ENCODE measurements at places on chromosomes 16 and 17.
A peak's percentile ranks its signal among the peaks of the same experiment; 100 is the strongest.

GRCh38 chr17:2634361-2634960 lies 41.0 kb downstream of the PAFAH1B1 start:
- no peak for DNase-seq

DNA sequence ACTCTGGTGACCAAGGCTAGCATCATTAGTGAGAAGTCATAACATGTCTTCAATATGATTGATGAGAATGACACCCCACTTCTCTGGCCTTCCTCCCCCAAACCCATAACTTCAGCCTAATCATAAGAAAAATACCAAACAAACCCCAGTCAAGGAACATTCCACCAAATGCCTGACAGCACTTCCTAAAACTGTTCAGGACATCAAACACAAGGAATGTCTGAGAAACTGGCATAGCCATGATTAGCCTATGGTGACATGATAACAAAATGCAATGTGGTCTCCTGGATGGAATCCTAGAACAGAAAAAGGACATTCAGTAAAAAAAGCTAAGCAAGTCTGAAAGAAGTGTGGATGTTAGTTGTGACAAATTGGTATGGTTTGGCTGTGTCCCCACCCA lies 24.7 kb upstream of the TBX4 start:
- no peak for DNase-seq

DNA sequence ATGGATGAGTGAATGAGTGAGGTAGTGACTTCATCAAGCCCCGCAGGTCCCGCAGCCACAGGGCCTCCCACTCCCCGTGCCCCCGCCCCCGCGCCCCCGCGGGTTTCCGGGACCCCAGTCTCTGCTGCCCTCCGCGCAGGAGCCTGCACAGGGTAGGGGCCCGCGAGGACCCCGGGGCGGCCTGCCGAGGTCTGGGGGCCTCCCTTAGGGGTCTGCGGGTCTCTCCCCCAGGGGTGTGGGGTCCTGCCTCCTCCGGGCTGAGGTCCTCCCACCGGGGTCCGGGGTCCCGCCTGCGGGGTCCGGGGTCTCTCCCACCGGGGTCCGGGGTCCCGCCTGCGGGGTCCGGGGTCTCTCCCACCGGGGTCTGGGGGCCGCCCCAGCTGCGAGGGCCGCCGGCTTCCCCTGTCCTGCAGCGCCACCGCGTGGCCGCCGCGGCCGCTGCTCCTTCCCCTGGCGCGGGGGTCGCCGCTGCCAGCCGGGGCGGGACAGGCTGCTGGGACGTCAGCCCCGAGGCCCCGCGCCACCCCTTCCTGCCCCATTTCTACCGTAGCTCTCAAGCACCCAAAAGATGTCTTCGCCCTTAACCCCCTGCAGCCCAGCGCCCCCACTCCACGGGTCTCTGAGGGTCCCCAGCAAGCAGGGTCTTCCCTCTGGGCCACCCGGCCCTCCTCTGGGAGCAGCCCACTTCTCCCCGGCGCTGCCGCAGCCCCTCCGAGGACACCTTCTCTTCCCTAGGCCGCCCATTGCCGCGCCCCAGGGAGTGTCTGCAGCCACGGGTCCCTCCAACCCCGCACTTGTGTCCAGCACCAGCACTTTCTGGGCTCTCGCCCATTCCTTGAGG lies 10.4 kb upstream of the CHMP6 start:
- DNase-seq = no peak

DNA sequence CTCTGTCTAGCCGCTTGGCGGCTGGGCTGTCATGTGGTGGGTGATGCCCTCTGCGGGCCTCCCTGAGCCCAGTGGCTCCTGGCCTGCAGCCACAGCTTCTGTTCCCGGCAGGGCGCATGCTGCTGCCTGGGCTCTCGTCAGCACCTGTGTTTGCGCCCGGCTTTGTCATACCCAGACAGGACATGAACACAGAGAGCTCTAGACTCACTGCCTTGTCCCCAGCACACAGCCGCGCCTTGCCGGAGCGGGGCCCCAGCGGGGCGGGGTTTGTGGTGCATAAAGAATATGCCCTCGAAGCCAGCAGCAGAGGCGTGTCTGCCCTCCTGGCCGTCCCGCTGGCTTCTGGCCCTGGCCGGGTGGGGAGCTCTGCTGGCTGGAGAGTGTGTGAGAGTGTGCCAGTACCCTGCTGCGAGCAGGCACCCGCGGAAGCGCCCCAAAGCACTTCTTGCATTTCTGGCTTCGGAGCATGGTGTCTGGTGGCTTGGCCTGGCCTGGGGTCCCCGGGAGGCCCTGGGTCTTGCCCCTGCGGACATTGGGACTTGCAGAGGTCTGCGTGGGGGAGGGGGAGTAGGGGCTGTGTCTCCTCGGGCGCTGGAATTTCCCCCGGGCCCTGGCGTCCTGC lies 14.4 kb downstream of the ASPSCR1 start:
- DNase-seq = no peak

GRCh38 chr16:81717662-81718189 lies 61.4 kb upstream of the PLCG2 start:
- DNase-seq = no peak

- no peak for DNase-seq
Measured at GRCh38 chr16:14112539-14112856, 41.4 kb downstream of the MRTFB start.

DNA sequence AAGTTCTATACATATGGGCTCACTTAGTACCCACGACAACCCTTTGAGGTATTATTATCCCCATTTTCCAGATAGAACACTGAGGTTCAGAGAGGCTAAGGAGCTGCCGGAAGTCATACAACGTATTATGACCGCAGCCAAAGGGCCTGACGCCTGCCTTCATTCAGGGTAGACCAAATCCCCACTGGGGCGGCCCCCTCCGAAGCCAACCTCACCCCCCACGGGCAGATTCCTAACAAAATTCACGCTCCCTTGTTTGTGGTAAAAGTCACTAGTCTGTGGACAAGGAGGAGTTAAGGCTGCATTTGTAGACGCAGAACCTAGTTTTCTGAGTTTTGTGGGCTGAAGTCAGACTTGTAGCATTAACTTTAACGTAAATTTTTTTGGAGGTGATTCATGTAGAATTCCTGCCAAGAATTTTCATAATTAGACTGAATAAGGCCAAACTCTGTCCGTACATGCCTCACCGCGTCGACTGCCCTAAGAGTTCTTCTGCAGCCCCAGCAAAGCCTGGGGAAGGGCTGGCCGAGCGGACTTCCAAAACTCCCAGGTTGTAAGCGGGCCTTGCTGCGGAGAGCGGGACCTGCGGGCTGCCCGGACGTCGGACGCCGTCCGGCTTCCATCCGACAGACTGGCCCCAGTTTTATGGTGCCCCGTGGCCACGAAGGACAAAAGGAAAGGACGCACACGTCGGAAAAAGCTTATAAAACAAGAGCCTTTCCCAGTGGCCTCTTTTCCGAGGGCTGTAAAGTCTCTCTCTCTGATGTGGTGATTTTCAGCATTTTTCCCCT lies 75.7 kb downstream of the NXN start:
- DNase-seq = no peak

GRCh38 chr17:37824534-37825485 lies 80.0 kb upstream of the HNF1B start:
- no peak for DNase-seq

- peak; percentile 75 for DNase-seq
Measured at GRCh38 chr16:24975428-24975889, 39.7 kb downstream of the ARHGAP17 start.

DNA sequence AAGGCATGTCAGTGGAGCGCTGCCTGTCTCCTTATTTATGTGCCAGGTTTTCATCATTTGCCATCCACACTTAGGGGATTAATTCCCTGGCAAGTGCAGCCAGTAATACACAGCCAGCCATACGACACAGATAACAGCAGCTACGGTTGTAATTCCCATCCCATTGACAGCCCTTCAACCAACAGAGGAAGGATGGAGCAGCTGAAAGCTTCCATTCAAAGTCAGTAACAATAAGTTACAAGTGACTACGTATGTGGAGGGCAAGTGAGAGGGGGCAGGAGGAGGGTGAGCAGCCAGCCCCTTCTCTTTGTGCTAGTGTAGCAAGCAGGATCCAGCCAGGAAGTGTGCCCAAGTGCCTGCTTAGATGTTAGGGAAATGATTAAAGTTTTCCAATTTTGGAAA lies 53.8 kb upstream of the LYRM9 start:
- DNase-seq = no peak

DNA sequence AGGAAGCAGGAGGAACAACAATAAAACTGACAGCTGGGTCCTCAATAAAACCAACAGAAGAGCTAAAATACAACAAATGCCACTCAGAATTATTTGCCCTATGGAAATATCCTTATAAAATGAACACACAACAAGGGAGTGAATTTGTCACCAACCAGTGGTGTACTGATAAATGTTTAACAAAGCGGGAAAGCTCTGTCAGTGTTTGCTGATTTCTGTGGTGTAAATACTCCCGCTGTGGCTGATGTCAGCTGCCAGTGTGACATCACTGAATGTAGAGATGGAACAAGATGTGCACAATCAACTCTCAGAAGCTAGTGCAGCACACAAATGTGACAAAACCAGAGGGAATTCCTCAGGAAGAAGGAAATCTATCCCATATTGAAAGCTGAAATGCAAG lies 51.9 kb downstream of the CDYL2 start:
- DNase-seq = no peak

GRCh38 chr16:21120976-21121520 lies 29.6 kb downstream of the DNAH3 start:
- no peak for DNase-seq

GRCh38 chr17:50117202-50118051 lies 12.5 kb downstream of the SAMD14 start:
- no peak for DNase-seq

DNA sequence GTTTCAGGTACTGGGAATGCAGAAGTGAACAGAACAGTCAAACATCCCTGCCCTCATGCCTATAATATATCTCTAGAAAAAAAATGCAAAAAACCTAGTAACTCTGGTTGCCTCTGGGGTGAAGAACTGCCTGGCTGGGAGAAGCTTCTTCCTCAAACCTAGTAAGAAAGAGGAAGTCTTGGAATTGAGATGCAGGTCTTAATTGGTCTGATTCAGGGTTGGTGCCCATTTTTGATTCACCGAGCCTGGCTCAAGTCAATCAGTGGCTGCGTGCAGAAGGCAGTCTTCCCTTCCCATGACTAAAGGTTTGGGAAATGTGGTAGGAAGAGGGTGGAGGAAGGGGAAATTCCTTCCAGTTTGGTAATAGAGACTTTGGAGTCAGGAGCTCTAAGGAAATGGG lies 22.4 kb downstream of the CDRT15 start:
- no peak for DNase-seq

DNA sequence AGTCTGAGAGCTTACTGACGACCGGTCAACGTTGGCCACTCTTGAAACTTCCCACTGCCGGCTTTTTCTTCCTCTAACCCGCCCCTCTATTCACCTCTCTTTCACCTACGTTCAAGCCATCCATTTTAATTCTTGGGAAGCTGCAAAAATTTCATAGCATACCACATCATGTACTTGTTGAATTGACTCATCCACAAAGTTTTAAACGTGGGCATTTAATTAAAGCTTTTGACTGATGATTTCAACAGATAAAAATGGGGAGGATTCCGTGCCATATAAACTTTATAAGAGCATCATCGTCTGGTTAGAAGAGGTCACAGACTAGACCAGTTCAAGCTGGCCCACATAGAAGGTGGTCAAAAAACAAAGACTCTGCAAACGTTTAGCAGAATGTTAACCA lies 22.5 kb downstream of the VPS53 start:
- no peak for DNase-seq

DNA sequence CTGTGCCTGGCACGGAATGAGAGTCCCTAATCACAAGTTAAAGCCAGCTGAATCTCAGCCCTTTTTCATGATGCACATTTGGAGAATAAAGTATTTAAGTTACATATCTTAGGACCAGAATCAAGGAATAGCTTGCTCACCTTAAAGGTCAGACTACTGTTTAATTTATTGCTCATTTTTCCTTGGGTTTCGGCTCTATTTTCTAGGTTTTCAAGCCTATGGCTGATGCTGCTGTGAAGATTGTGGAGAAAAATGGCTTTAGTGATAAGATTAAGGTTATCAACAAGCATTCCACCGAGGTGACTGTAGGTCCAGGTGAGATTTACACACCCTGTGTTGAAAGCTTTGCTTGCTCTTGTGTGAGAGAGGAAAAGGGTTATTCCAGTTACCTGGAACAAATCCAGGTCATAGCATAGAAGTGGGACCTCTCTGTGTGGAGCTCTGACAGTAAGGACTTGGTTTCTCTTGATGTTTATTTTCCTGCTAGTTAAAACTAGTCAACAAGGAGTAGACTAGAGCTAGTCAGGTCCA lies 18.1 kb downstream of the PRMT7 start:
- no peak for DNase-seq

GRCh38 chr17:83084214-83084613 lies 4.8 kb downstream of the METRNL start:
- no peak for DNase-seq

DNA sequence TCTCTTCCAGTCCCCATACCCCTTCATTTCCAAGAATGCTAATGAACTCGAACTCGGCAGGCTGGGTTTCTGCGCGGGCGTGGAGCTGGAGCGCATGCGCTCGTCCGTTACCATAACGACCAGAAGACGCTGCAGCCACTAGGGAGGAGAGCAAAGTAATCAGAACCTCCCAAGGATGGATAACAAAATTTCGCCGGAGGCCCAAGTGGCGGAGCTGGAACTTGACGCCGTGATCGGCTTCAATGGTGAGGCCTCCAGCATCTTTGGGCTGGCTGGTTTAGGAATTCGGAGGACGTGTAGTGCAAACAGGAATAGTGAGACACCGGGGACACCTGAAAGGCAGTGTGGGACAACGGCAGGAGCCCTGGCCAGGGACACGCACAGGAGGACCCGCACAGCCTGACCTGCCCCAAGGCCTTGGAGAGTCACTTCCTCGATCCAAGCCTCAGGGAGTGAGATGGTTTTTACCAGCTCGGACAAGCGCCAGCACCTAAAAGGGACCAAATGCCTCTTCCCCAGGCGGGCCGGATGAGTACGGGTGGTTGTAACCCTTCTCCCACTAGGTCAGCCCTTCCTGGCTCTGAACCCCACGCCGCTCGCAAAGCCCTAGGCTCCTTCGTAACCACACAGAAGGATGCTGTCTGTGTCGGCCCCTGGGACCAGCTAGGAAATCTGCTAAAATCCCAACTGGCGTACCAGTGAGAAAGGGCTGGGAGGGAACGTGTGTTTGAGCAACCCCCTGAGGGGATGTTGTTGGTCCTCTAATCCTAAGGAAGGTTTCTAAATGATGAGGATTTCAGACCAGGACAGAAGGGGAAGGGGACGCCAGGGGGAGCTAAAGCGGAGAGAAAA lies at the start of gene CFAP52:
Gene CFAP52 (plus strand): TSS at position 122 of the 852 bp plus-strand sequence. CDS start 54 bp downstream, at position 176.
- DNase-seq = peak; percentile 27

DNA sequence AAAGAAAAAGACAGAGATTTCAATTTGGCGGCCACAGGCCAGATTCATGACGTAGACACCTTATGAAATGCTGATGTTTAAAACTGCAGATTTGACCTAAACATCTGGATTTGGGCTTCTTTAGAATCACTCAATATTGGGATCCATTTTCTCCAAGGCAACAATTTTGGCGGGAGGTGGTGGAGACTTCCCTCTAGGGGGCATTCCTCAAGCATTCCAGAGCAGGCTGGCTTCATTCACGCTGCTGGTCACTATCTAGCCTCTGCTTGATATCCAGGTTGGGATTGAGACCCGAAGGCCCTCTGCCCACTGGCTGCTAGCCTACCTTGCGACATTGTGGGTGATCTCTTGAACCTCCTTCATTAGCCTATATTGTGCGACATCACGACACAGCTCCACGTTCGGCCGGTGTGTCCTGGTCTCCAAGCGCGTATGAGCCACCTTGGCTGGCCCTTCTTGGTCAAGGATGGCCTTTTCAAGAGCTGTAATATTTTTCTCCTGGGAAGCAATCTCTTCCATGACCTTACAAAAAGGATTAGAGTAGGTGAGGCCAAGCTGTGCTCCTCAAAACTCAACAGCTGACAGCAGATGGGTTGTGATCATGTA lies 24.5 kb downstream of the FBXO39 start:
- no peak for DNase-seq

- no peak for DNase-seq
Measured at GRCh38 chr17:82862737-82863382, 23.0 kb upstream of the ZNF750 start.
